ENCODE measurements at places on chromosomes 12 and 14. TPM values are rescaled to one million over a fixed set of nuclear protein-coding genes. Genes with fewer than 3 reads are reported as not detected.

The TAS2R19 gene
- 7.7 TPM for total RNA-seq

The FOXN4 gene
- not detected for total RNA-seq

The CPNE6 gene
- not detected for total RNA-seq

The PMCH gene
- total RNA-seq: not detected

The PRB2 gene
- total RNA-seq: not detected

The ZC2HC1C gene
- total RNA-seq: 0.90 TPM

The SOAT2 gene
- total RNA-seq: not detected

The WASHC3 gene
- 28.5 TPM for total RNA-seq

DNA sequence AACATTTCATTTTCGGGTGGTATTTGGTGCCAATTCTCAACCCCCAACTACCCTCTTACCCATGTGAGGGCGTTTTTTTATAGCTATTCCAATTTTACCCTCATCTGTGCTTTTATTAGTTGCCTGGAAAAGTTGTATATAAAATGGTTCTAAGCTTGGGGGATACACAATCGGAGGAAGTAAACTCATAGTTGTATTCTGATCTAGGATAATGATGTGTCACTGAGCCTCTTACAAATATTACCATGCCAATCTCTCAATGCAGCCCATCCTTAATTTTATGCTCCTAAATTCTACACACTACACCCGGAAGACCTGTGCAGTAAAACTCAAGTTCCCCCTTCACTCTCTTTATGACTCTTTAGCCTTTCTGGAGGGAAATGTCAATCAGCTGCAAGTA, 1206.5 kb upstream of the FLRT2 start:
- no peaks in the 10 kb centered on the region for H3K36me3 ChIP-seq
- no peaks in the 10 kb centered on the region for H3K4me1 ChIP-seq
- no peak overlapping the region for H3K27ac ChIP-seq
- DNase-seq: no peak

- no peak overlapping the region for H3K4me3 ChIP-seq
- no peaks in the 10 kb centered on the region for H3K36me3 ChIP-seq
- no peaks in the 10 kb centered on the region for H3K27me3 ChIP-seq
- H3K4me1 ChIP-seq: peaks cover 6% of the 10 kb centered on the region
- no peak for DNase-seq
- no peak overlapping the region for H3K27ac ChIP-seq
Measured at GRCh38 chr12:11958221-11959091, 112.3 kb upstream of the BCL2L14 start.

DNA sequence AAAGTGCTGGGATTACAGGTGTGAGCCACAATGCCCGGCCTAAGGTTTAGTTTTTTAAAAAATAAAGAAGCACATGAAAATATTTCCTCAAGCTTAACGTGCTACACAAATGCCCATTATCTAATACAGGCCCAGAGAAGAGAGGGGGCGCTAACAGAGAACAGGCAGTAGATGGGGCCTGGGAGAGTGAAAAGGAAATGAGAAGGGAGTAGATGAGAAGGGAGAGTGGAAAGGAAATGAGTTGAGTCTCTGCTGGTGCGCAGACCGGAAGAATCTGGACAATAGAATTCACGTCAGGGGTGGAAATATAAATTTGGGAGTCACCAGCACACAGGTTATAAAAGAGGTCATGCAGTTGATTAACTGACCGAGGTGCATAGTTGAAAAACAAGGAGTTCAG, 10.7 kb downstream of the PXN start:
- no peak overlapping the region for H3K4me3 ChIP-seq
- H3K27ac ChIP-seq: no peak overlapping the region
- no peak for DNase-seq
- H3K27me3 ChIP-seq: no peaks in the 10 kb centered on the region
- no peaks in the 10 kb centered on the region for H3K4me1 ChIP-seq

DNA sequence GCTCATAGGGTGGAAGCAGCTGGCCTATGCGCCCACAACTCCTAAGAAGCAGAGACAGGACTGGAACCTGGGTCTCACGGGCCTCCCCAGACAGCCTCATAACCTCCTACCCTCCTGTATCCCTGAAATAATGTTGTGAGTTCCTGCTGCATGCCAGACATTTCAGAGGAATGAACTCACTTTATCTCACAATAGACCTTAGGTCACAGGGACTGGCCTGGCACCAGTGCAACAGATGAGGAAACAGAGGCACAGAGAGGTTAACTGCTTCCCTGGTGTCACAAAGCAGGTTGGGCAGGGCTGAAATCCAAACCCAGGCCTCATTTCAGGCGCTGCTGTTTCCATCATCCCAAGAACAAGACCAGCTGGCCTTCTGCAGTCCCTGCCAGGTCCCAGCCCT, 5.3 kb downstream of the PHETA1 start:
- no peaks in the 10 kb centered on the region for H3K36me3 ChIP-seq
- H3K27ac ChIP-seq: no peak overlapping the region
- H3K27me3 ChIP-seq: peaks cover 12% of the 10 kb centered on the region
- peaks cover 6% of the 10 kb centered on the region for H3K4me1 ChIP-seq

- H3K27ac ChIP-seq: no peak overlapping the region
- H3K36me3 ChIP-seq: no peaks in the 10 kb centered on the region
- H3K4me3 ChIP-seq: no peak overlapping the region
- peaks cover 40% of the 10 kb centered on the region for H3K27me3 ChIP-seq
Measured at GRCh38 chr14:105166571-105167302, 1.8 kb downstream of the JAG2 start.

GRCh38 chr14:34604995-34605394, 25.0 kb downstream of the SNX6 start:
- no peak overlapping the region for H3K27ac ChIP-seq
- H3K4me3 ChIP-seq: no peak overlapping the region
- H3K27me3 ChIP-seq: no peaks in the 10 kb centered on the region
- no peak for DNase-seq
- H3K4me1 ChIP-seq: no peaks in the 10 kb centered on the region
- H3K36me3 ChIP-seq: peaks cover 31% of the 10 kb centered on the region

DNA sequence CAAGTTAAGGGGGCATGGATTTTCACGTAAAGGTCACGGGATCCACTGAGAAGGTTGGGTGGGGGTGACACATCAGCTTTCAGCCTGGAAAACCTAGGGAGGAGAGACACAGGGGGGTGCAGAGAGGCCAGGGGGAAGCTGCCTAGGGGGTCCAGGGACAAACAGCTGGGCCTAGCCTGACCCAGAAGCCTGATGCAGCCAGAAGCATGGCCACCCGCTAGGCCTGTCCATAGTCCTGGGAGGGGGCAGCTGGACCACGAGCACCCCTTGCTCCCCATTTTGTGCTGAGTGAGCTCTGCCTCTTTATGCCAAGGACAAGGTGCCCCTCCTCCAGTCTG, 322.7 kb upstream of the RTL1 start:
- no peak for DNase-seq
- no peak overlapping the region for H3K27ac ChIP-seq
- no peak overlapping the region for H3K4me3 ChIP-seq
- H3K36me3 ChIP-seq: no peaks in the 10 kb centered on the region
- H3K27me3 ChIP-seq: no peaks in the 10 kb centered on the region

DNA sequence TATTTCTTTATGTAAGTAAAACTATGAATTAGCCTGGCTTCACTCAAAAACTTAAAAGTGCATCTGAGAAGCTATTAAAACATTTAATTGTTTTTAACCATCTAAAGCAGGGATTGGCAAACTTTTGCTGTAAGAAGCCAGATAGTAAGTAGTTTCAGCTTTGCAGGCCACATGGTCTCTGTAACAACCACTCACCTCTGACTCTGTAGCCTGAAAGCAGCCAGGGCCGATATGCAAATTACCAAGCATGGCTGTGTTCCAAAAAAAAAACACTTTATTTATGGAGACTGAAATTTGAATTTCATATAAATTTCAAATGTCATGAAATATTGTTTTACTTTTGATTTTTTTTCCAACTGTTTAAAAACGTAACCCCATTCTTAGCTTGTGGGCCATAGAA, 95.3 kb downstream of the CIT start:
- no peak overlapping the region for H3K27ac ChIP-seq
- no peaks in the 10 kb centered on the region for H3K4me1 ChIP-seq
- H3K27me3 ChIP-seq: no peaks in the 10 kb centered on the region
- no peak overlapping the region for H3K4me3 ChIP-seq
- no peaks in the 10 kb centered on the region for H3K36me3 ChIP-seq

GRCh38 chr14:85564841-85565527, 35.0 kb downstream of the FLRT2 start:
- no peak overlapping the region for H3K27ac ChIP-seq
- peaks cover 16% of the 10 kb centered on the region for H3K4me1 ChIP-seq
- DNase-seq: no peak
- no peaks in the 10 kb centered on the region for H3K27me3 ChIP-seq

DNA sequence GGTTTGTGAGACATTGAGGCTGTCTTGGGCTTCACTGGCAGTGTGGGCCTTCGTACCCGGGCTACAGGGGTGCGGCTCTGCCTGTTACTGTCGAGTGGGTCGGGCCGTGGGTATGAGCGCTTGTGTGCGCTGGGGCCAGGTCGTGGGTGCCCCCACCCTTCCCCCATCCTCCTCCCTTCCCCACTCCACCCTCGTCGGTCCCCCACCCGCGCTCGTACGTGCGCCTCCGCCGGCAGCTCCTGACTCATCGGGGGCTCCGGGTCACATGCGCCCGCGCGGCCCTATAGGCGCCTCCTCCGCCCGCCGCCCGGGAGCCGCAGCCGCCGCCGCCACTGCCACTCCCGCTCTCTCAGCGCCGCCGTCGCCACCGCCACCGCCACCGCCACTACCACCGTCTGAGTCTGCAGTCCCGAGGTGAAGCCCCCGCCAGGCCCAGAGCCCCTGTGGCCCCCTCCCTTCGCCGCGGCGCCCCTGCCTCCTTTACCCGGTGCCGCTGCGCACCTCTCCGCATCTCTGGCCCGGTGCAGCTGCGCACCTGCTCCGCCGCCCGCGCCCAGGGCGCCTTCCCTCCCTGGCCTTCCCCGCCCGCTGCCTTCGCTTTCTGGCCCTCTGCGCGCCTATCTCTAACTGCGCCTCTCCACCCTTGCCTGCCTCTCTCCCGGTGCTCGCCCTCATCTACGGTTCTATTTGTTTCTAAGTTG, at the start of gene ENO2:
ENO2 (plus strand) TSS at position 335 of the 701 bp plus-strand sequence. CDS start 1,253 bp downstream, outside the sequence.
- H3K4me1 ChIP-seq: peaks cover 14% of the 10 kb centered on the region
- no peak within 1 kb of the TSS for H3K27ac ChIP-seq
- no peaks in the 10 kb centered on the region for H3K27me3 ChIP-seq
- no peaks in the 10 kb centered on the region for H3K36me3 ChIP-seq
- DNase-seq: peak; percentile 79
- H3K4me3 ChIP-seq: peak within 1 kb of the TSS; percentile 79

DNA sequence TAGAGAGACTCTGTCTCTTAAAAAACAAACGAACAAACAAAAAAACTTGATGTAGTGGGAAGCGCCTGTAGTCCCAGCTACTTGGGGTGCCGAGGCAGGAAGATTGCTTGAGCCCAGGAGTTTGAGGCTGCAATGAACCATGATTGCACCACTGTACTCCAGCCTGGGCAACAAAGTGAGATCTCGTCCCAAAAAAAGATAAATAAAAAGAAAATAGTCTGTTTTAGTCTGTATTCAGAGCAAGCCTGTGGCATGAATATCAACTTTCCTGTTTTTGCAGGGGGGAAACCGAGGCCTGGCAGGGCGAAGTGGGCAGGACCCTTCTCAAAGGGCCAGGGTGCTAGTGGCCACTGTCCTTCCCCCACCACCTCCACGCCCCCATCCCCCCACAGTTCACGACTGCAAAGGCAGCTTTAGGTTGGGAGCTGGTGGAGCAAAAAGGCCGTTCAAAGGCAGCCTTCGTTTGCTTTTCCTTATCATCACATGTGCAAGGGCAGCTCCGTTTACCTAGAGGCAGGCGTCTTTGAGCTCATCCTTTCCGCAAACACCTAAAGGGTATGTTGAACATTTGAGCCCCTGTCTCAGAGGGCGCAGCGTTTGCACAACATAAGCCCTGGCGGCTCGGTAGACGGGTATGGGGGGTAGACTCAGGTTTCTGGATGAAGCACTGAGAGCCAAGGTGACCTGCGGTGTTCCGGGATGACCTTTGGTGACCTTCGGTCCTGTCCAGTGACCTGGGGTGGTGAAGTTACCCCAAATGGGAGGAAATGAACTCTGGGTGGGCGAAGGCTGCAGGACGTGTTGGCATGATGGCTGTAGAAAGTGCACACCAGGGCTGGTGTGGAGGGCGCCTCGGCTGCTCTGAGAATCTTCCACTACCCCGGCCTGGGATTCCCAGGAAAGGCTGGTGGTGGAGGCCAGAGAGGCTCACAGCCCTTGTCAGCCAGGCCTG, 8.7 kb upstream of the MEG3 start:
- H3K4me1 ChIP-seq: peaks cover 5% of the 10 kb centered on the region
- no peak for DNase-seq
- H3K4me3 ChIP-seq: no peak overlapping the region
- H3K27me3 ChIP-seq: no peaks in the 10 kb centered on the region

- H3K36me3 ChIP-seq: no peaks in the 10 kb centered on the region
- H3K27ac ChIP-seq: peak overlapping the region; percentile 90
- H3K4me1 ChIP-seq: peaks cover 25% of the 10 kb centered on the region
- no peak overlapping the region for H3K4me3 ChIP-seq
- H3K27me3 ChIP-seq: no peaks in the 10 kb centered on the region
- peak; percentile 92 for DNase-seq
Measured at GRCh38 chr14:103594265-103594664, 31.5 kb downstream of the COA8 start.

GRCh38 chr12:132606466-132606865, 3.9 kb downstream of the LRCOL1 start:
- peaks cover 100% of the 10 kb centered on the region for H3K27me3 ChIP-seq
- no peak overlapping the region for H3K27ac ChIP-seq
- peaks cover 12% of the 10 kb centered on the region for H3K4me1 ChIP-seq
- no peak overlapping the region for H3K4me3 ChIP-seq

GRCh38 chr12:102726686-102727085, 190.4 kb downstream of the PAH start:
- DNase-seq: no peak
- H3K36me3 ChIP-seq: no peaks in the 10 kb centered on the region
- H3K4me3 ChIP-seq: no peak overlapping the region
- no peaks in the 10 kb centered on the region for H3K4me1 ChIP-seq
- no peaks in the 10 kb centered on the region for H3K27me3 ChIP-seq

DNA sequence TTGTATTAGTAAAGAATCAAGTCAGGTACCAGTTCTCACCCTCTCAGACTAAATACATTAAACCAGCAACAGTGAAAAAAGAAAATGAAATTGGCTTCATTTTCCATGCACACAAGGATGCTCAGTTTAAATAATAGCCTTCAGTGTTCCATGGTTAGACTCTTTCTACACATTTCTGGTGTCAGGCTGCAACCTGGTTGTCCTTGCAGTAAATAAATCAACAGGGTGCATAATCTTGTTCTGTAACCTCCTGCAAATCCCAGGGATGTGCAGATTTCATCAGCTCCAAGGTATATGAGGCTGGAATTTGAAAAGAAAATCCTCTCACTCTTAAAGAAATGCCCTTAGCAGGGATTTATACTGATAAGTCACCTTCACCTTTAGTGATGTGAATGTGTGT, 46.7 kb upstream of the BTG1 start:
- peaks cover 40% of the 10 kb centered on the region for H3K4me1 ChIP-seq
- no peak overlapping the region for H3K4me3 ChIP-seq
- H3K27me3 ChIP-seq: no peaks in the 10 kb centered on the region
- no peak for DNase-seq
- H3K27ac ChIP-seq: peak overlapping the region; percentile 3

GRCh38 chr12:48336061-48336460, 14.7 kb downstream of the ZNF641 start:
- no peak overlapping the region for H3K4me3 ChIP-seq
- no peak overlapping the region for H3K27ac ChIP-seq
- H3K36me3 ChIP-seq: no peaks in the 10 kb centered on the region
- no peaks in the 10 kb centered on the region for H3K27me3 ChIP-seq

- H3K36me3 ChIP-seq: no peaks in the 10 kb centered on the region
- H3K4me3 ChIP-seq: no peak overlapping the region
- no peak overlapping the region for H3K27ac ChIP-seq
- peaks cover 15% of the 10 kb centered on the region for H3K4me1 ChIP-seq
- no peaks in the 10 kb centered on the region for H3K27me3 ChIP-seq
Measured at GRCh38 chr12:108403952-108404351, 64.8 kb upstream of the CMKLR1 start.
